ENCODE measurements at places on chromosomes 3 and 15.

DNA sequence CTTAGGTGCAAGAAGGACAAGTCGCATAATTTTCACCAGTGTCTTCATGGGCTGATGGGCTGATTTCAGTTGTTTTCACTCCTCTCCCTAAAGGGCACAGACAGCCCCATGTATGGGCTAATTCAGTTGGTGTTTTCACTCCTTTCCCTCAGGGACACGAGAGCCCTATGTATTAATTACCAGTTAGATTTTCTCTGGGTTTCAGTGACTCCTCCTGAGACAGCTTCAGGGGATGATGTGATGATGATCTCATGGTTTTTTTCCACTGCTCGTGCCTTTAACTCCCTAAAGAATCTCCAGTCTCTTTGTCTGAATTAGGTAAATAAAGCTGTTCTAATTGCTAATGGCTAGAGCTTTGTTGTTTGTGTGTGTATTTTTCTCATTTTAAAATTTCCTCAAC, 9.9 kb downstream of the RAMAC start:
- no peak for DNase-seq

- no peak for DNase-seq
Measured at GRCh38 chr3:73661265-73661664, 36.5 kb upstream of the PDZRN3 start.

GRCh38 chr3:74640211-74640610, 25.8 kb upstream of the CNTN3 start:
- DNase-seq: no peak

DNA sequence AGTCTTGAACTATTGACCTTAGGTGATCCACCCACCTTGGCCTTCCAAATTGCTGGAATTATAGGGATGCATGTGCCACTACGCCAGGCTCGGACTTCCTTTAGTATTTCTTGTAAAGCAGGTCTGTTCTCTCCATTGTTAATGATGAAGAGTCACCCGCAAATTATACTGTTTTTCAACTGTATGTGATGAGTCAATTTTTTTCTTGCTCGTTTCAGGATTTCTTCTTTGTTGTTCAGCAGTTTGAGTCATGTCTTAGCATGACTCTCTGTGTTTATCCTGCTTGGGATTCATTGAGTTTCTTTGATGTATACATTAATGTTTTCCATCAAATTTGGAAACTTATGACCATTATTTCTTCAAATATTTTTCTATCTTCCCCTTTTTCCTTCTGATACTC, 28.9 kb downstream of the GRAMD1C start:
- DNase-seq: no peak

GRCh38 chr15:25474251-25474650, 35.4 kb upstream of the UBE3A start:
- DNase-seq: no peak

- no peak for DNase-seq
Measured at GRCh38 chr3:76131396-76132153, 346.2 kb upstream of the ZNF717 start.

DNA sequence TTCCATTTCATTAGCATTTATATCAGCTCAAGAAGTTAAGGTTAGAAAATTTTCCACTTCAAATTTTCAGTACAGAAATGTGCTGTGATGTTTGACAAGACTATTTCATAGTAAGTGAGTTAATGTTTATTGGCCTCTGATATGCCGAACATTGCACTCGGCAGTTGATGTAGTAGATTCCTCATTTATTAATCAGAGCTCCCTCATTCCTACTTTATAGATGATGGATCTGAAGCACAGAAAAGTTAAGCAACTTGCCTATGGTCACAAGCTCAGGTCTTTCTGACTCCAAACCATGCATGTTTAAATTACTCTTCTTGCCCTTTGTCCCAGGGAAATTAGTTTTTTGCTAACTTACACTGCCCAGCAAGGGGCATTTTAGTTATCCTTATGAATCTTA, 92.0 kb downstream of the ATG7 start:
- no peak for DNase-seq

GRCh38 chr3:21803604-21804003, 52.6 kb upstream of the ZNF385D start:
- no peak for DNase-seq

- no peak for DNase-seq
Measured at GRCh38 chr3:103269287-103269686, 834.5 kb downstream of the ZPLD1 start.

DNA sequence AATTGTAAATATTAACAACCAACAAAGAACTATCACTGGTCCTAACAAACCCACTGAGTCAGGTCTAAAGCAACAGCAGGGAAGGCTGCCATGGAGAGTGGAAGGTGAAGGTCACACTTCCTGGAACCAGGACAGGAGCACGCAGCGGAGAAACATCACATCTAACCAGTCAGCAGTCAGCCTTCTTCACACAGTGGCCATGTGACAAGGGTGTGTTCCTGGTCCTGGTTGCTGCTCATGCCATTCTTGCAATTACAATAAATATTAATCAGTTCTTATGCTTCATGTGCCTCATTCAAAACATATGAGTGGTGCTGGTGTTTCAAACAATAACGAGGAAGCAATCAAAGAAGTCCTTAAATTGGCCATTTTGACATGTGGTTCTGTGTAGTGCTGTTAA, 162.8 kb downstream of the ARRDC4 start:
- no peak for DNase-seq

DNA sequence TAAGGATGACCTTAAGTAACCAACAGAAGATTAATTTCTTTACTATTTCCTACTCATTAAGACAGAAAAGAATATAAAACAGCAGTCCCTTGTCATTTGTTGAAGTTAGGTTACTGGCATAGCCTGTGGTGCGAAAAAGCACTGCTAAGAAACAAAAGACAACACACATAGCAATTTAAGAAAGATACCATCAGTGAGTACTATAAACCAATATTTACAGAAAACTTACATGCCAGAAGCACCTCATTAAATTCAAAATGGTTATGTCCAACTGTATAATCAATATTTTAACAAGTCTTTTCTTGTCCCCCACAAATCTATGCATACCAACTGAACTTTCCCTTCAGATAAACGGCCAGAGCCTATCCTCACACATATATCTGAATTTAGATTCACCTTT, 42.0 kb downstream of the ANKRD28 start:
- no peak for DNase-seq

DNA sequence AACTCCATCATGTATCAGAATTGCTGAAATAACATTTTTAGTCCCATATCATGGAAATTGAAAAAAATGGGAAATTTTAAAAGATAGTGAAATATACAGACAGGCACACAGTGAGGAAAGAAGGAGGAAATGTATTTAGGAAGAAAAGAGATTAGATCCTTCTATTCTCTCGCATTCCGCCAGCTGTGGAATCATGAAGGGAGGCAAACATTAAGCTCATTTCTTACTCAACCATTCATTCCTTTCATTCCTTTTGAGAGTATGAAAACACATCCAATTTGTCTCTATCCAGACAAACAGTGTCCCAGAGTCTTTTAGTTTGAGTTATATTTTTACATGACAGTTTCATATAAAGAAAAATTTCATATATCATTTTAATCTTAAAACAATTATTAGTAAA, 52.5 kb upstream of the KCNMB2 start:
- DNase-seq: no peak

DNA sequence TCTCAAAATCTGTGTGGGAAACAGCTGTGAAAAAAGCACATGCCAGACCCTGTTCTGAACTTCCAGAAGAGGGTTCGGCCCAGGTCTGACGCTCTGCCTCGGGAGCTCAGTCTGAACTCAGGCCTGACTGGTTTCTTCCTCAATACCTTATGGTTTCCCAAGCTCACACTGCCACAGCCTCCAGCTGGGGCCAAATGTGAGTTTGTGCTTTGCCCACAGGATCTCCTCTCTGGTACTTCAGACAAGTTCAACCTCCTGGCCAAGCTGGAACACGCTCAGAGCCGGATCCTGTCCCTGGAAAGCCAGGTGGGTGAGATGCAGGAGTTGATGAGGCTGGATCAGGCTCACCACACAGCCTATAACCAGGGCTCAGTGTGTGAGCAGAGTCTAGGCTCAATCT, 33.8 kb downstream of the CYP11A1 start:
- no peak for DNase-seq

GRCh38 chr15:49323207-49323606, 99.8 kb upstream of the FGF7 start:
- no peak for DNase-seq

DNA sequence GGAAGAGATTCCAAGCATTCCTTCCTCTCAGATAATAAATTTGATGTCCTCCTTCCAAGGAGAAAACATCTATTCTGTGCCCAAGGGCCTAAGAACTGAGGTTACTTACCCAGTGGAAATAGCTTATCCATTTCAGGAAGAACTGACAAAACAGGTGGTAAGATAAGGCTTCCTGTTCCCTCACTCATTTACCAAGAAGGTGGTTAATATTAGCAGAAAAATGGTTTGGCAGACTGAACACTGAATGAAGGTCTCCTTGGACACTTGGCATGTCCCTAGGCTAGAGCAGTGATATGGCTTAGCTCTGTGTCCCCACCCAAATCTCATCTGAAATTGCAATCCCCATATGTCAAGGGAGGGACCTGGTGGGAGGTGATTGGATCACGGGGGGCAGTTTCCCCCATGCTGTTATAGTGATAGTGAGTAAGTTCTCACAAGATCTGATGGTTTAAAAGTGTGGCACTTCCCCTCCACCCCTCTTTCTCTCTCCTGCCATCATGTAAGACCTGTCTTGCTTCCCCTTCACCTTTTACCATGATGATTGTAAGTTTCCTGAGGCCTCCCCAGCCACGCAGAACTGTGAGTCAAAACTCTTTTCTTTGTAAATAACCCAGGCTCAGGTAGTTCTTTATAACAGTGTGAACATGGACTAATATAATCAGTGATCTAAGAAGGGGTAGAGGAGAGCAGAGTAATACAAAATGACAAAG, 127.4 kb downstream of the ST8SIA2 start:
- no peak for DNase-seq

- no peak for DNase-seq
Measured at GRCh38 chr15:51077221-51078153, 17.2 kb downstream of the TNFAIP8L3 start.

DNA sequence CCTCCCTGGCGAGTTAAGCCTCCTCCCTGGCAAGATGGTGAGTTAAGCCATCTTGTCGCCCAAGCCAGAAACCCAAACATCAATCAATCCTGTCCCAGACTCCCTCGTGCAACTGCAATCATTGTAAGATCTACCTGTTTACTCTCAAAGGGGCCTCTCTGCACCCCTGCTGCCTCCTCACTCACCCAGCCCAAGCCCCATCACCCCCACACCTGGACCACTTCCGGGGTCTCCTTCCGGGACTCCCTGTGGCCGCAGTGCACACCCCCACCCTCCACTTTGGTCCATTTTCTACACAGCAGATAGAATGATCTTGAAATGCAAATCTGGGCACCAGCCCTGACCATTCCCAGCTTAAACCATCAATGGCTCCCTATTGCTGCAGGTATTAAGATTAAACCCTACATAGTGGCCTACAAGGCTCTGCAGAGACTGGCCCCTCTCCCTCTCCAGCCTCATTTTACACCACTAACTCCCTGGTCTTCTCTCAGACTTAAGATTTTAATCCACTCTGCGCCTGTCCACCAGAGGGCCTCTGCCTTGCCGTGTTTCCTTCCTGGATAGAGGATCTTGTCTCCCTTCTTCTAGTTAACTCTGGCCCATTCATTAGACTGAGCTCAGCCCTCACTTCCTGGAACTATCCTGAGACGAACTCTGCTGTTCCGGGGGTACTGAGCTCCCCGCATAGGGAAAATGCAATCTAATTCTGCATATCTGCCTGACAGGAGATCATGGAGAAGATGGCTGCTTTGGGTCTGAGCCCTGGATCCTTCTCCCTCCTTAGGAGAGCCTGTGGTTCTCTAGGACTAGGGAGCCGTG, 41.9 kb upstream of the SLC6A1 start:
- peak; percentile 43 for DNase-seq

DNA sequence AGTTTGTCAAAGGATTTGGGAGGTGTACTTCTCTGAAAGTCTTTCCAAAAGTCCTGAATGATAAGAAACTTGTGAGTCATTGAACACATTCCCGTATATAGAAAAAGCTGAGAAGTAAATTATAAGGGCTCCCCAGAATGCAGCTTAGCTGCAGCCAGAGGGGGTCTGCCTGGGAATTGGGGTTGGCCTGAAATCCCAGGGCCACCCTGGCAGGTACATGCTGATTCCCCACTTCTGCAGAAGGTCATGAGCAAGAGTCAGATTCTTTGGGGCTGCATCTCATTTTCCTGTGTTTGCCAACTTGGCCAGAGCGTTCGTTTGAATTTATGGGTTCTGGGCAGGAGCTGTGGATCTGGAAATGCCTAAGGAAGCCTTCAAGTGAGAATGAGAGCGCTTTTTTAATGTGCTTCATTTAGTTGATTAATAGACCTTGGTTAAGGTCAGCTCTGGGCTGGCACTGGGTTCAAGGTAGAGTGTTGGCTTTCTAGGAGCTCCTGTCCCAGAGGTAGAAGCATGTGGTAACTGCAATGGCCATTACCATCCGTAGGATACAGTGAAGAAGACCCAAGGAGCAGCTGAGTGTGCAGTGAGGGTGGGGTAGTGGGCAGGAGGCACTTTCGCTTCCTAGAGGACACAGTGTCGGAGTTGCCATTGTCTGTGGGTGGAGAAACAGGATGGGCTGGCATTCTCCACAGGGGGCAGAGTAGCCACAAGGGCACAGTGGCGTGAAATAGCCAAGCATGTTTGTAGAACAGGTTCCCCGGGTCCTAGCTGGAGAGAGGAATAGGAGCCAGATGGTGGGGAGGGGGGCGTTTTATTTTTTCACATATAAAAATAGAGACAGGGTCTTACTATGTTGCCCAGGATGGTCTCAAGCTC, 3.2 kb downstream of the SLC6A6 start:
- DNase-seq: no peak

DNA sequence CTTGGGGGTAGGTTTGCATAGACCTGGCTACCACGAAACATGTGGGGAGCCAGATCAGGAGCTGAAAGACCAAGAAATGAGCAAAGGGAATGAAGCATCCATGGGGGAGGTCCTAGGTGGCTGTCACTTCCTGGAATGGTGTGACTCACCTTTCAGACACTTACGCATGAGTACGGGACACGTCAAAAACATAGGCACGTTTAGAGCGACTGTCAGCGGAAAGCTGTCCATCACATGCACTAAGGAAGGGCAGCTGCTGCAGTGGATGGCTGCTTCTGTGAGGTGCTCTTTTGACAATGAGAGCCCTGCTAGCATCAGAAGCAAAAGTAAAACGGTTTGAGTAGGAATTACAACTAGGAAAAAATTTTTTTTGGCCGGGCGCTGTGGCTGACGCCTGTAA, 244.6 kb upstream of the CCDC54 start:
- no peak for DNase-seq

GRCh38 chr3:186821429-186822387, 15.4 kb upstream of the RFC4 start:
- DNase-seq: peak; percentile 41

DNA sequence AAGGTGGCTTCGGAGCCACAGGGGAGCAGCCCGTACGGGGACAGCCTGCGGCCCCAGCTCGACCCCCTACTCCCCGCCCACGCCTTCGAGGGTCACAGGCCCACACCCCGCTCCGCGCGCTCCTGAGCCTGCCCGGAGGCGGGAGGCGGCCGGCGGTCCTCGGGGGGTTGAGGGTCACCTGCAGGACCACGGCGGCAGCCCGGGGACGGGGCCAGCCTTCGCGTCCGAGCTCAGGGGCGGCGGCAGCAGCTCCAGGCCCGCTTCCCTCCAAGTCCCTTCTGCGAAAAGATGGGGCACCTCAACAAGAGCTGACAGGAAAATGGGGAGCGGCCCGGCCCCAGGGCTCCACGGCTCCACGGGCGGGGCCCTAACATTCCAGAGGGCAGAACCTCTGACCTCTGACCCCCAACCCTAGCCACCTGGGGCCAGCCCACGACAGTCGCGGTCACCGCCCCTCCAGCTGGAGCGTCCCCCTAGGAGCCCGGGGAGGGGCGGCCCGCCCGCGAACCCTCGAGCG, 428 bp downstream of the LYSMD4 start:
- no peak for DNase-seq

Data from HAP-1 (cell line).